Left ventricle myocardium inferior (tissue), 1 donor: ENCODE measurements at places on chromosomes 13 and 19. TPM values are rescaled to one million over a fixed set of nuclear protein-coding genes. Genes with fewer than 3 reads are reported as not detected.

The IGFL4 gene
- not detected for total RNA-seq

DNA sequence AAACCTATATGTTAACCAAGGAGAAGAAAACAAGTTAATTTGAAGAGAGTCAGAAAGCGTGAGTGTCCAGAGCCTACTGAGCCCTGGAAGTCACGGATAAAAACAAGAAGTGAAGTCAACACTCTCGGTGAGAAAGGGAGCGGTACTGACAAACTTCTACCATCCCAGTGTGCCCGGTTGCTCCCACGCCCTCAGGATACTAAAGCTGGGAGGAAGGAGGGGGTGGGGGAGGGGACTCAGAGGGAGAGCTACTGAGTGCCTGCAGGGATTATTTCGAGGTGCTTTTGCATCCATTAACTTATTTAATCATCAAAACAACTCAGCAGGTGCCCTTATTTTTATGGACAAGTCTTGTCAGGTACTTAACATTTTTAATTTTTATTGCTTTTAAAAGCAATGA is 166.2 kb downstream of the ZIC5 start:
- no peak for DNase-seq

GRCh38 chr13:48108106-48108505 is 13.2 kb upstream of the MED4 start:
- DNase-seq = no peak

- no peak for DNase-seq
Measured at GRCh38 chr13:99034333-99035085, 56.6 kb upstream of the DOCK9 start.
